ENCODE measurements at places on chromosomes 6 and 20.

DNA sequence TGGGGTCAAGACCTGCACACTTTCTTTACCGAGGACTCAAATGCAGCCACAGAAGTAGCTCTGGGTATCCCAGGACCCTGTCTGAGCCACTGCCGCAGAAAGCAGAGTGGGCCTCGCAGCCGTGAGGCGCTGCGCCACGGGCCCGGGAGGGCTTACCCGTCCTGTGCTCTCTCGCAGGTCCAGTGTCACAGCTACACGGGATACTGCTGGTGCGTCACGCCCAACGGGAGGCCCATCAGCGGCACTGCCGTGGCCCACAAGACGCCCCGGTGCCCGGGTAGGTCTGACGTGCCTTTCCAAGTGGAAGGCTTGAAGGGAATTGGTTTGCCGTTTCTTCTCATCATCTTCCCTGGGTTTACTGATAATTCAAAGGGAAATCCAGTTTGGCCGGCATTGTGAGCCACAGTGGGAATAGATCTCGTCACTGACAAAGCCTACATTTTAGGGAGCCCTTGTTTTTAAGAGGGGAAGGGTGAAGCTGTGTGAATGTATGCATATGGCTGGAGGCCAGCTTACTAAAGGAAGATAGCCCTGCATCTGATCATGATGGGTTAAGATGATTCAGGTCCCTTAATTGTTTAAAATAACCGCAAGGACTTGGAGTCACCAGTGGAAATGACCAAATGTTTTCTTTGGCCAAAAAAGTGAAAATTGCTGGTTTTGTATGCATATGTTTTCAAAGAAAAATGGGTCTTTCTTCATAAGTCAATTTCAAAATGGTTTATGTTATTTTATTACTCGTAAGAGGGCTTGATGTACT lies 86.6 kb downstream of the SMOC2 start:
- DNase-seq, result no peak

DNA sequence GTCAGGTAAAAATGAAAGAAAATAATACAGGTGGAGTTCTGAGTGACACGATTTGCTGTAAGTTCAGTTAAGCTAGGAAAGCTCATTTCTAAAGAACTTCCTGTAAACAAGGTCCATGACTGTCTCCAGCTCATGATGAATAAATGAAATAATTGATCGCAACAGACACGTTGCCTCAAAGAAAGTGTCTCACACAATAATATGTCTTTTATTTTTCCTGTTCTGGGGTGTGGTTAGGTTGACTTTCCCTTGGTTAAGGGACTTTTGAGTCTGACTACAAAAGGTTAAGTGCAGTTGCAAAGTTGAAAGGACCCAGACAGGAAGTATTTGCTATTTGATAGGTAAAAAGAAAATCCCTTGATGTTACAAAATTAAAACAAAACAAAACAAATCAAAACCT lies 304.2 kb upstream of the PRDM1 start:
- DNase-seq, result no peak

DNA sequence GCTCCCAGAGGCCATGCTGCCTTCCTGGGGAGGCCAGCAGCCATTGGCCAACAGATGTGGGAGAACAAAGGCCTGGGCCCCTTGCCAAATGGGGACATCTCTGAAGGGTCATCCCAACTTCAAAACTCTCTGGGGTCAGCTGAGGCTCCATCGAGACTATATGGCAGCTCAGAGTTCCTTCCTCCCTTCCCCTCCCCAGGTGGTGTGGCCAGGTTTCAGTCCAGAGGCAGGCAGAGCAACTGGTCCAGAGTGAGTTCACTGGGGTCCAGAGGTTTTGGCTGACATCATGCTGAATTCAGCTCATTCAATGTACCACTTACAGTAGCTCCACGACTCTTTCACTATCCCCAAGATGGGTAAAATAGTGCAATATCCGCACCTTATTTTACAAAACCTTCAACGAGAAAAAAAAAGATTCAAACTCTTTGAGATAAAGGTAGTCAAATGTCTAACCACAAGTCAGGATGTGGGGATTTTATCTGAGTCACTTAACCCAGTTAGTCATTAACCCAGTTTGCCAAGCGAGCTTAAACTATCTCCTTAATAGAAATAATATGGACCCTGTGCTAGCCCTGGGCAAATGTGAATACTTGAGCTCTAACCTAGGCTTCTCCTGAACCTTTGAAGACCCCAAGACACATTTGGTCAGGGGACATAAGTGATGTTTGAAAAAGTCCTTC lies 108.4 kb upstream of the PLEKHG1 start:
- peak; percentile 39 for DNase-seq

- no peak for DNase-seq
Observed at GRCh38 chr6:30757261-30757904, 13.0 kb upstream of the IER3 start.

DNA sequence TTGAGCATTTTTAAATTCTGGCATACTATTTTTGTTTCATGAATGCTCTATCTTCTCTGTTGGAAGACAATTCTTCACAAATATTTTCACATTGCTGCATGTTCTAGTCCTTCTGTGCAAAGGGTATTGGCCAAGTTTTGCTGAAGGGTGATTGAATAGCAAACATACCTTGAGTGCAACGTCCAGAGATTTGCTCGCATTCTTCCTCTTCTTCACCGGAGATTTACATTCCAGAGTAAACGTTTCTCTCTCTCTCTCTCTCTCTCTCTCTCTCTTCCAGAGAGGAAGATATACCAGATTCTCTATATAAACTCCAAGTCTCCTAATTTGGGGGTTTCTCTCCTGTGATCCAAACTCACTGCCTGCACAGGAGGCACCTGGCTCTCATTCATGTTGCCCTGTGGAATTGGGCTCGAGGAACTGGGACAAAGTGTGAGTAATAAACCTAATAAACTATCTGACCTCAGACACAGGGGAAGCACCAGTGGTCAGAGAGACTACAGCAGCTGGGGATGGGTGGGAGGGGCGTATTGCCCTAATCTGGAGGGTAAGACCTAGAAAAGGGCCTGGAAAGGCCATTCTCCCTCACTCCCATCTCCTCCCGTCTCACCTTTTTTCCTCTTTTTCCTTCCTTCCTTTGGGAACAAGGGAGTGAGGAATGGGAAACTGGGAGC lies 1.1 kb upstream of the TREML1 start:
- DNase-seq, result no peak

Measured in common myeloid progenitor, CD34-positive (primary cell).